ENCODE measurements at places on chromosomes 7 and 10.

DNA sequence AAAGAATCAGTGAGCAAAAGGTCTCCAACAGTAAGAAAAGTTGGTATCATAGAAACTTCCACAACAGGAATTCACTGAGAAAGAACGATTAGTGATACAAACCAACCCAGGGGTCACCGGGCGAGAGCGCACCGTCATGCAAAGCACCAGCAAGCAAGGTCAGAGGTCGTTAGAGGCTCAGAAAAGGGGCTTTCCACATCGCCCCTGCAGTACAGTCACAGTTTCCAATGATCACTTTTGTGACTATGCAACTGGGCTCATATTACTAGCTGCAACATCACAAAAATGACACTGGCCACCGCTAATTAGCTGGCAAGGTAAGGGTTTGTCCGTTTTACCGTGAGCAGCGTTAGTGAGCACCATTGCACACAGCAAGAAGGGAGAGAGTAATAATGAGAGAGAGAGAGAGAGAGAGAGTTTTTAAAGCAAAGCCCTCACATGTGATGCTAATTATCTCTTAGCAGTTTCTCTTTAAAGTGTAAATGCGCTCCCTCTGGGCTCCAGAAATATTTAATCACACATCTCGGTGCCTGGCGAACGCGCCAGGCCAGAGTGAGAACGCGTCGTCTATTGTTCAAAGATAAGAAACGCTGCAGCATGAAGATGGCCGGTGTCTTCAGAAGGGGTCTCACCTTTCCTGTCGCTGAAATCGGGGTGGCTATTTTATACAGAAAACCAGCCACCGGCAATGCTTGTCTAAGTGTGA, 237.5 kb downstream of the DNAJB6 start:
- no peak for DNase-seq

DNA sequence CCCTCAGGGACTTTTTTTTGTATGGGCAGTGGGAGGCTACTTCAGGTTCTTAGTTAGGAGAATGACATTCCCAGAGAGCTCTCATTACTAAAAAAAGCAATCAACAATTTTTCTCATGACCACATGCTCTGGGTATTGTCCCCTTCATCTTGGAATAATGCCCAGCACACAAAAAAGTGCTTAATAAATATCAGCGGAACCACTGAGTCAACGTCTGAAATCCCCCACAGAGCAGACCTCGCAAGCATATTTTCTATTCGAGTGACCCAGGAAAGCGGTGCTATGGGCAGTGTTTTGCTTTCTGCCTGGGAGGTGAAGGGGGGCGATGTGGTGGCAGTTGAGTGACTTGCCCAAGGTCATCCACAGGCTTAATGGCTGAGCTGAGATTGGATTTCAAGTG, 493.4 kb upstream of the ZMIZ1 start:
- DNase-seq = no peak

GRCh38 chr7:149787428-149788299, 14.3 kb upstream of the ZNF467 start:
- no peak for DNase-seq

GRCh38 chr10:91190876-91191583, 29.4 kb upstream of the PCGF5 start:
- no peak for DNase-seq

- DNase-seq = no peak
Observed at GRCh38 chr10:77034795-77035194, 602.8 kb downstream of the KCNMA1 start.

DNA sequence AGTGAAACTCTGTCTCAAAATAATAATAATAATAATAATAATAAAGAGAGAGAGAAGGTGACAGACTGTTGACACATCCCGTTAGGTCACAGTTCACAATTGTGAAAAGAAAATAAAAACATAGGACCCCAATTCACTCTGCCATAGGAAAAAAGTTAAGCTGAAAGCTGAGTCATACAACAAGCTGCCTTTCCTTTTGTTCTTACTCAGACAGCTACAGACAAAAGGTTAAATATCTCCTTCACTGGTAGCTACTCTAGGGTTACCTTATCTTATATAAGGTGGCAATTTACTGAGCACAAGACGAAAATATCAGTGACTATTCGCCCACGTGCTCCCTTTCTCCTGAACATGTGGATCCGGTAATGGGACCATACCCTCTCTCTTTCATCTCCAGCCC, 17.5 kb downstream of the TUBAL3 start:
- DNase-seq = no peak

GRCh38 chr7:42035210-42035609, 201.8 kb downstream of the GLI3 start:
- no peak for DNase-seq

- no peak for DNase-seq
Observed at GRCh38 chr10:125016123-125016522, 74.2 kb downstream of the ZRANB1 start.

DNA sequence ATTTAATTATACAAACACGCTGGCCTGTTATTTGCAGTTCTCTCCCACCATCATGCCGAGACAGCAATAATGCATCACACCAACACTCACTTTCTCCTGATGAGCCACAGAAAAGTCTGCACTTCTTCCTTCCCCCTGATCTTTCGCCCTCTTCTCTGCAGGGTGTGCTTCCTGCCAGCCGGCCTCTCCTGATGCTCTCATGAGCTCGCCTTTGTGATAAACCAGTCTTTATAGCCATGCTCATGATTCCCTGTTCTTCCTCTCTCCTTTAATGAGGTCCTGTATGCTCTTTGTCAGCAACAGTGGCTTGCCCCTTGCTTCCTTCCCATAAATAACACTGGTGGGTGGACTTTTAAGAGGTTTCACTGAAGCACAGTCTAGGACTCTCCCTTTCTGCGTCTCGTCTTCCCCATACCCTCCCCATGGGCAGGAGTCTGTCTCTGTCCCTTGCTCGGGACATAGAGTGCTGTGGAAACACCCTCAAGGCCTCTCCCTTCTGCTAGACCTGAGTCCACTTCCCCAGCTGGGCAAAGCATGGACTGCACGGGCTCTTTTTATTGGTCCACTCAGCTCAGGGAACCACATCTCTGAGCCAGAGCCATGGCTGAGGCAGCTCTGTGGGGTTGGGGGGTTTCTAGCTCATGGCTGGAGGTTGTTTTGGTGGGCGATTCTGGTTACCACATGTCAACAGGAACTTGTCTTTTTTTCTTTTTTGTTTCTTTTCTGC, 133.9 kb downstream of the C10orf105 start:
- no peak for DNase-seq
